ENCODE measurements at places on chromosomes 13 and 19.
A peak's percentile ranks its signal among the peaks of the same experiment; 100 is the strongest.

- DNase-seq, result no peak
Observed at GRCh38 chr19:46544651-46545050, 49.0 kb upstream of the PNMA8B start.

DNA sequence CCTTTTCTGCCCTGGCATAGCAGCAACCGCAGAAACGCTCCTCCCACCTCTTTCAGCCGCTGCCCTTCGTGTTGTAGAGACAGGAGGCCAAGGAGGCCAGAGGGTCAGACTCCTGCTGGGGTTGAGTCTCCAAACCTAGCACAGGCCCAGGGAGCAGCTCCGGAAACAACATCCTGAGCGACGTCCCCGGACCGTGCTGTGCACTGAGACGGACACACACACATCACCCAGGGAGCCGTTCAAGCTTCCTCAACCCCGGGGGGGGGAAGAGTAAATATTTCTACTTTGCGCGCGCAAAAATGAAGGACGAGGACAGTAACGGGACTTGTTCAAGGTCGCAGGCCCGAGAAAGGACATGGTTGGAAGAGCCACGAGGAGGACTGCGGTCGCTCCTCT, 657 bp downstream of the ZNF550 start:
- DNase-seq, result no peak

DNA sequence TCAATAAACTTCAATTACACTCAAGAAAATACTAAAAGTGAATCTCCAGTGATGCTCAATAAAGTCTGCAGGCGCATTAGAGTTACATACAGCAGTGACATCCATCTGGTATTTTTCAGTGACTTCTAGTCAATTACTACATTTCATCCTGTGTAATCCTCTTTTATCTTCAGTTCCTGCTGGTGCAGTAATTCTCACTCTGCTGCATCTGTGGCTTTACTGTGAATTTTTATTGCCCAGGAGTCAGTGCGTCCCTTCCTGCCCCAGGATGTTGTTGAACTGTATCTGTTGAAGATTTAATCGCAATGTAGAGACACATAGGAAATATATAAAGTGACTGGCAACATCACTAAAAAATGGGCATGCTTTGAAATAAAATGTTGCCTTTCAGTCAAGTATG, 196.3 kb upstream of the TMTC4 start:
- DNase-seq, result no peak

- DNase-seq, result no peak
Observed at GRCh38 chr13:78121001-78121400, 202.4 kb upstream of the EDNRB start.

- no peak for DNase-seq
Observed at GRCh38 chr13:53013113-53013512, 15.5 kb upstream of the OLFM4 start.

GRCh38 chr19:38977445-38978325, 2.1 kb upstream of the FBXO17 start:
- no peak for DNase-seq

DNA sequence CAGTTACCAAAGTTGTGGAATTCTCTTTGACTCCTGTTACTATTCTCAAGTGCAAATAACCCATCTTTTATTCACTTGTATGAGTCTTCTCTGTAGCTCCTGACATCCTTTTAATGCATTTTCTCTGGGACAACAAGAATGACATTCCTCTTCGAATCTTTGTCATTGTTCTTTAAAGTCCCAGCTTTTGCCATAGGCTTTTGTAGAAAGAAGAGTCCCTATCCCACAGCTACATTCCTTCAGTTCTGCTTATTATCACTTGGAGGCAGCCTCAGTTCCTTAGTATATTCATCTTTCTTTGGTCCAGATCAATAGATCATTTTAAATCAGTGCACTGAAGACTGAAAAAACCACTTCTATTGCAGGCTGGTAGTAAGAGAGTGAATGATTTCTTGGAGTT, 560.2 kb downstream of the DACH1 start:
- DNase-seq, result no peak

DNA sequence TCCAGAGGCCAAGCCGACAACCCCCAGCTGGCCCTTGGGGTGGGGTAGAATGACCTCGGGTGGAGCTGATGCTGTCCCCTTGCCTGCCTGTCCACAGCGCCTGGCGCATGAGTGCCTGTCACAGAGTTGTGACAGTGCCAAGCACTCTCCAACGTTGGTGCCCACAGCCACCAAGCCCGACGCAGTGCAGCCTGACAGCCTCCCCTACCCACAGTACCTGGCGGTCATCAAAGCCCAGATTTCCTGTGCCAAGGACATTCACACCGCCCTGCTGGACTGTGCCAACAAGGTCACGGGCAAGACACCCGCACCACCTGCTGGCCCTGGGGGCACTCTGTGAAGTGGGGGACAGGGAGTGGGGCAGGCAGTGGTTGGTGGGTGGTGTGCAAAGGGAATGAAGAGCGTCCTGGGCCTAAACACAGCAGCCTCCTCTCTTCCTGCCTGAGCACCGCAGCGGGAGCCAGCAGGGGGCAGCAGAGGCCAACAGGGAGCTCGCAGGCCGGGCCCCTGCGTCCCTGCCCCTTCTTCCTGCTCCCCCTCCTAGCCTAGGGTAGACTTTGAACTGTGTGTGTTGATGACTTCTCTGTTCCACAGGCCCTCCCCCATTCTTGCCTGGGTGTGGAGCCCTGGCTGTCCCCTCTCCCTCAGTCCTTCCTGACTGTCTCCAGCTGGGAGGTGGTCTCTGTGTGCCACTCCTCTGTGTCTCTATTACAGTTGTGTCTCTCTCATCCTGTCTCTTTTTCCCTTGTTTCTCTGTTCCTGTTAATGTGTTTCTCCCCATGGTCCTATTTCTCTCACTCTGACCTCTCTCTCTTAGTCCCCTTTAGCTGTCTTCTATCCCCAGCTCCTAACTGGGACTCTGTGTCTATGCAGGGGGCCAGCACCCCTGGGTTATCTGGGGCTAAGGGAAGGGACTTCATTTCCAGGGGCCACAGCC, 6.5 kb downstream of the MED29 start:
- DNase-seq, result peak; percentile 73

DNA sequence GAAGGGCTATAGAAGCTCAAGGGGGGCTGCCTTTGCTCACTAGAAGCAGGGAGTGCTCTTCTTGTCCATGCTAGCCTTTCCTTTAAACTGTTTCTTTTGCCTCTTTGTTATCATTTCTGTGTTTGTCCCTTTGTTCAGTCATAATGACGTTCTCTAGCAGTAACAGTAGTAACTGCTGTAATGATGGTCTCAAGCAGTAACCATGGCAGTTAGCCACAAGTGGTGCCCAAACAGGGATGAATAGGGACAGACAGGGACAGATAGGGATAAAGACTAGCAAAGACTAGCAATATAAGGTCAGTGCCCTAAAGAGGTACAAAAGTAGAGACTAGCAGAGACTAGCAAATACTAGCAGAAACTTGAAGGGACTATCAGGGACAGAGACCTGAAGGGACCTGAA, 869.0 kb upstream of the PRR20A start:
- DNase-seq, result no peak

DNA sequence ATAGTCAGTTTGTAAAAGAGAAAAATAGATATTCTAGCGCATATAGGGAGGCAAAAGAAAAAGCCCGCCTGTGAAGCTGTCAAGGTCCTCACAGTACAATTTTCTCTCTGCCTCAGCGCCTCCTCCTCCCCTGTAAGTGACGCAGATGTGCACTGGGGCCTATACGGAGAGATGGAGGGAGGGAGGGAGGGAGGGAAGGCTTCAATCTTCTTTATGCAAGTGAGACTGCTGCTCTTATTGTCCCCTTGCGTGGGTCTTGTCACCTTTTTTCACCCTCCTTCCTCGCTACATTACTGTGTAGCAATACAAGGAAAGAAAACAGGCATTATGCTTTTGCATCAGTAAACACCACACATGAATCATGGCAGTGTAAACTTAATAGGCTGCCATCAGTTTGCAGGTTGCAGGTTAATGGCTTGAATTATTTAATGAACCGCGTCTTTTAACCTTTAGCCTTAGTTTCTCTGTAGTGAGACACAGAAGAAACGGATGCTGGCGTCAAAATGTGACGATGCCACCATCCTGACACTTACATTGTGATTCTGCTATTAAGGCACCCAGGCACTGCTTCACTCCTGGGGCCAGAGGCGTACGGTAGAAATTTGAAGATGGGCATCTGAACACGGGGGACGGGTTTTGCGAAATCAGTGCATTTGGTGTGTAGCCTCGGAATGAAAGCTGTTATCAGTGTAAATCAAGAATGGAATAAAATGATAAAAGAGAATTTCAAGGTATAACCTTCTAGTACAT, at the start of gene KLHL1:
TSS of gene KLHL1 (minus strand) at position 97 of the 750 bp plus-strand sequence. CDS start 753 bp downstream, outside the sequence.
- DNase-seq, result no peak

DNA sequence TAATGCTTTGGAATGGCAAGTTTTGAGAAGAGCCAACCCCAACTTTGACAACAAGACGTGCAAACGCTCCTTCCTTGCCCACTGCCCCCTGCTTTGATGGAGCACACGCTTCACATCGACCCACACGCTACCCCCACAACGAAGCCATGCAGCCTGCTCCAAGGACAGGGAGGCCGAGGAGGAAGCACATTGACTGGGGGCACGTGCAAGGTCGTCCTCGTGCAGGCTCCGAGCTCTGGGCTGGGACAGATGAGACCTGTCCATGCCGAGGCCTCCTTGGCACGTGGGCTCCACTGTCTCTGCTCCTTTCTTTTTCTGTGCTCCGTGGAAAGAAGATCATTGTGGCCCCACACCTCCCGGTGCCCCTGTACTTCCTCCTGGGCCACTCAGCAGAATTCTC, 309.0 kb downstream of the TEX29 start:
- no peak for DNase-seq

GRCh38 chr13:27130979-27131623, 40.5 kb downstream of the USP12 start:
- DNase-seq, result no peak

Measured in COLO829 (cell line).